Mesenteric fat pad (tissue), 1 donor: ENCODE measurements at places on chromosomes 16 and 17. TPM values are rescaled to one million over a fixed set of nuclear protein-coding genes. Genes with fewer than 3 reads are reported as not detected.

Gene KRT23
- total RNA-seq, result 0.80 TPM

Gene CASKIN2
- total RNA-seq, result 72.8 TPM

DNA sequence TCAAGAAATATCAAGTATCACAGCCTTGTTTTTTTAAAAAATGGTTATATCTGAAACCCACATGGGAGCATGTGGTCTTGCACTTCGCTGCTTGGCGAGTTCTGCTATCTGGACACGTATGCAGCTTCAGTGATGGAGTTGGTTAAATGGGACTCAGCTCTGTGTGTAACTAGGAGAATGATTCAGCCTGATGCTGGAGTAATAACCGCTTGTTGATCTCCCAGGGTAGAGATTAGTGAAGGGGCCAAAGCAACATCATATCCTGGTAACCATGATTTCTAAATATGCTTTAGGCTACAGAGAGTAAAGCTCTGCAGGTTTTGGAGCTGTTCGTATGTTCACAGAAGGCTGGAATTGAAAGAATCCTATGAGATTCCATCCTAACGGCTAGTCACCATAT, 63.2 kb downstream of the IQCK start:
- DNase-seq, result no peak

GRCh38 chr16:27703545-27703944, 153.6 kb downstream of the KATNIP start:
- DNase-seq, result peak; percentile 16

- DNase-seq, result no peak
These were observed 1.1 kb downstream of the ZNF423 start for GRCh38 chr16:49854796-49855203.
